Motor neuron (in vitro differentiated cells): ENCODE measurements at places on chromosomes 3 and 15. TPM values are rescaled to one million over a fixed set of nuclear protein-coding genes. Genes with fewer than 3 reads are reported as not detected.

DNA sequence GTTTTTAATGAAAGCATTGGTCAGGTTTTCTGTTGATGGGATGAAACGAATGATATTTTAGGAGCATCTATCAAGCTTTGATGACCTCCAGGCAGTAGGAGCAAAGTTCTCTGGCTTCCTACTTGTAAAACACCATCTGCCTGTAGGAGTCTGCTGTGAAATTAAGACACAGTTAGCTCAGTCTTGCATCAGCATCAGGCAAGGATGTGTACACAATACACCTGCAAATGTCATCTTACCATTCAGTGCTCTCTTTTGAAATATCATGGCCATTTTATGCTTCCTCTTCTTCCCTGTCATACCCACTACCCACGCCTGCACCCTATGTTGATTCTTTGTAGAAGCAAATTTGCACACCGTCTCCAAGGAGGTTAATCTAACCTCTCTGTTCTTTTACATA lies 38.2 kb downstream of the B3GALNT1 start:
- peak; percentile 30 for ATAC-seq

DNA sequence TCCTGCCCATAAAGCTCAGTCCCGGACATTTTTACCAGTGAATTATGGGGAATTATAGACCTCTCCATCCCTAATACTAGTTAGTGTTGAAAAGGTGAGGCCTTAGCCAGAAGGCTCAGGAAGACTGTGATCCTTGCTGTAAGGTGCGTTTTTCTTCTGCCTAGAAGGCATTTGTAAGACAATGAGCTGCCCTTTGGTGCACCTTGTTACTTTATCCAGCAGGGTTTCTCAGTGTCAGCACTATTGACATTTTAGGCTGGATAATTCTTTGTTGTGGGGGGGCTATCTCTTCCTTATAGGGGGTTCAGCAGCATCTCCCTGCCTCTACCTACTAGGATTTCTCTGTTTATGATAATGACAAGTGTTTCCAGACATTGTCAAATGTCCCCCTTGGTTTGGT lies 108.1 kb upstream of the ABHD17C start:
- no peak for ATAC-seq

DNA sequence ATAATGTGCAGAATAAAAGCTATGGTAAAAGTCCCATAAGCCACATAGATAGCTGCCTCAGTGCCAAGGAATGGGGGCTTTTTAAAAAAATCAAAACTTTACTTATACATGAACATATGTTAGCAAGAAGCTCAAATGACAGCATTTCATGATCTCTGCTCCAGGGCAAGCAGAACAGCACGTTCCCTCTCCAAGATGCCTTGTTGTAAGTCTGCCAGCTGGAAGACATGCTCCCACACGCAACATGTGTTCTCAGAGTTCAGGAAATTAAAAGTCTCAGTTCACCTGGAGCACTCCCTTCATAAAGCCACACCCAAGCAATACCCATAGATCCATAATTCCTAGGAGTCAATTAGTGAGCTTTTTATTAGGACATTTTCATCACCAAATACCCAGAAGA lies 52.2 kb downstream of the ABI3BP start:
- no peak for ATAC-seq

DNA sequence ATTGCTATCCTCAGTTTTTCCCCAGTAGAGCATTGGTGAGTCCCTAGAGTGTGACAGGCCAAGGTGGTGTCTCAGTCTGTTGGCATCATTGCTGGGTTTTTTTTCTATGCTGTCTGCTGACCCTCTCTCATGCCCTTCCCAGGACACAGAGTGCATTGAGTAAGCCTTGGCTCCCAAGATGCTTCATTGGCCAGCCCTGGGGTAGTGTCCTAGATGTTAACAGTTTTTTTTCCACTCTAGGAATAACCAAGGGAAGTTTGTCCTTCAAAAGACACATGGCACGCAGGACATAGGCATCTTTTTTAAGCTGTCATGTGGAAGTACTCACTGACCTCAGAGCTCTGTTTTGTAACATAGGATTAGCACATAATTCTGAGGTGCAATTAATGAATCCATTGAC lies 19.5 kb downstream of the ADAMTSL3 start:
- ATAC-seq, result no peak

The WDR93 gene
- total RNA-seq, result 0.09 and 0.21 TPM in 2 replicates

The TMOD2 gene
- 41.8 and 46.7 TPM in 2 replicates for total RNA-seq
